ENCODE measurements at places on chromosomes 12 and 14. TPM values are rescaled to one million over a fixed set of nuclear protein-coding genes. Genes with fewer than 3 reads are reported as not detected.

GABARAPL1 gene
- 6.3 TPM for total RNA-seq

GDF3 gene
- not detected for total RNA-seq

VRTN gene
- not detected for total RNA-seq

ZBTB42 gene
- total RNA-seq = 5.8 TPM

PTHLH gene
- not detected for total RNA-seq

DNA sequence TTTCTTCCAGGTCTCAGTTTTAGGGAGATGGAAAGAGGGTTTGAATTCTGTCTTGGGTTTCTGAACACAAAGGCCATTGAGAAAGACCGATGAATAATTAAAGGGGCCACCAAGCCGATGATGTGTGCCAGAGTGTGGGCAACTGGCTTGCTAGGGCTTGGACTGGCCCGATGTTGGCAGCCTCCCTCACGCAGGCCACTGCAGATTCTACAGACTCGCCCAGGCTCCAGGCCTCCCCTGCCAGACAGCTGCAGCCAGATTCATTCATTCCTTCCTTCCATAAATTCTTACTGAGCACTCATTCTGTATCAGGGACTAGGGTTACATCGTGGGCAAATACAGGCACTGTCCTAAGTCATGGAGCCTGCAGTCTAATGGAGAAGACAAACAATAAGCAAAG lies 34.9 kb downstream of the ACTN1 start:
- H3K27me3 ChIP-seq = no peaks in the 10 kb centered on the region
- no peaks in the 10 kb centered on the region for H3K36me3 ChIP-seq
- DNase-seq = no peak
- H3K27ac ChIP-seq = no peak overlapping the region
- peaks cover 28% of the 10 kb centered on the region for H3K4me1 ChIP-seq
- no peak overlapping the region for H3K4me3 ChIP-seq

DNA sequence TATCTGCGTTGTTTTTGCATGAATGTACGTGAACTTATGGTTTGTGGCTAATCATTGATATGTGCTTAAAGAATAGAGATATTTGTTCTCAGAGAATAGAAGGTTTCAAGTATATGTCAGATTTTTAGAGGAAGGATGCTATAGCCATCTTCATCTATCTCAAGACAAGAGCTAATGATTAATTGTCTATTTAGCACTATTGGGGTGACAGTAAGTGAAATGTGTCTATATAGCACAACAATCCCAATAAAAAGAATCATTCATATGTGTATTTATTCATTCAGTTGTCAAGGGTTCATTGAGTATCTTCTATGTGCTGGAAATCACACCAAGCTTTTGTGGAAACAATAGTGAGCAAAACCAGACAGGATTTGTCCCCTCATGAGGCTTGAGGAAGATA lies 299.5 kb upstream of the NPAS3 start:
- peaks cover 2% of the 10 kb centered on the region for H3K27me3 ChIP-seq
- H3K36me3 ChIP-seq = no peaks in the 10 kb centered on the region
- H3K27ac ChIP-seq = no peak overlapping the region
- no peaks in the 10 kb centered on the region for H3K4me1 ChIP-seq
- no peak for DNase-seq

DNA sequence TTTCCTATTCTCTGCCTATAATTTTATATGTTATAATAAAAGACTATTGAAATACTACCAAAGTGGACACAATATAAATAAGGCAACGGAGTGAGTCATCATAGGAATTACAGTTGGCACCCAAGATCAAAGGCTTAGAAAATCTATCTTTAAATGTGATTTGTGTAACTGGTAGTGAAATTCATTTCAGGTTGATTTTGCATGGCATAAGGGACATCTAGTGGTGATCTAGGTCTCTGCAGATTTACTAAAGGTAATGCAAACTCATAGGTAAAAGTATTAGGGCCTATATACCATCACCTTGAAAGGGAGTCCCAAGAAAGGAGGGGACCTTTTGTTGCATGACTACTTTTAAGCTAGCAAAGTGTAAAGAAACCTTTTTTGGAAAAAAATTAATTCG lies 527.2 kb downstream of the NRXN3 start:
- H3K4me3 ChIP-seq = no peak overlapping the region
- H3K27ac ChIP-seq = no peak overlapping the region
- H3K27me3 ChIP-seq = no peaks in the 10 kb centered on the region
- H3K36me3 ChIP-seq = no peaks in the 10 kb centered on the region
- no peaks in the 10 kb centered on the region for H3K4me1 ChIP-seq

- DNase-seq = no peak
- H3K4me1 ChIP-seq = no peaks in the 10 kb centered on the region
- no peak overlapping the region for H3K4me3 ChIP-seq
- no peaks in the 10 kb centered on the region for H3K36me3 ChIP-seq
- no peaks in the 10 kb centered on the region for H3K27me3 ChIP-seq
- no peak overlapping the region for H3K27ac ChIP-seq
Measured at GRCh38 chr14:26995301-26995700, 397.5 kb upstream of the NOVA1 start.

GRCh38 chr12:67367843-67368242 lies 98.7 kb downstream of the CAND1 start:
- H3K36me3 ChIP-seq = peaks cover 4% of the 10 kb centered on the region
- no peaks in the 10 kb centered on the region for H3K27me3 ChIP-seq
- DNase-seq = no peak
- H3K4me3 ChIP-seq = no peak overlapping the region

DNA sequence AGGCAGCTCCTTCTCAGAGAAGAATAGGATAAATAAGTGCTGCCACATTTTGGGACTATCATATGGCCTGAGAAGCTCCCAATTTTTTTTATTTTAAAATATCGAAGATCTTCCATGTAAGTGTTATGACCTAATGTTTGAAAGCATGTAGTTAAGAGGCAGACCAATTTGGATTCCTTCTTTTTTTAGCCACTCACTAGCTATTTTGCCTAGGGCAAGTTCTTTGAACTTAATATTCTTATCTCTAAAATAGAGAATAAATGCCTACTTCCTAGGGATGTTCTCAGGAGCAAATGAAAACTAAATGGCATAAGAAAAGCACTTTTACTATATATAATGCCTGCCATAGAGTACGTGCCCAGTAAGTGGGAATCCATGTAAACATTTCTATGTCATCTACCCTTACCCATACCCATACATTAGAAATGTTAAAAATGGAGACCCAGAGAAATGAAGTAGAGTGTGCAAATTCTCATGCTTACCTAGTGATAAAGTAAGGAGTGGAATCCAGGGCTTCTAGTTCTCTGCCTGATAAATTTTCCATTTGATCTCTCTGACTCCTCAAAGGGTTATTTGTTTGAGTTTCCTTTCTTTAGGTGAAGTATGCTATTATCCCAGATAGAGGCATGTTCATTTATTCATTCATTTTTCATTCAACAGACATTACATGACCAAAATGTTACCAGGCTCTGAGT lies 148.3 kb downstream of the TGFB3 start:
- H3K4me3 ChIP-seq = no peak overlapping the region
- H3K4me1 ChIP-seq = peaks cover 29% of the 10 kb centered on the region
- DNase-seq = no peak
- peaks cover 18% of the 10 kb centered on the region for H3K36me3 ChIP-seq
- H3K27ac ChIP-seq = no peak overlapping the region
- H3K27me3 ChIP-seq = no peaks in the 10 kb centered on the region

DNA sequence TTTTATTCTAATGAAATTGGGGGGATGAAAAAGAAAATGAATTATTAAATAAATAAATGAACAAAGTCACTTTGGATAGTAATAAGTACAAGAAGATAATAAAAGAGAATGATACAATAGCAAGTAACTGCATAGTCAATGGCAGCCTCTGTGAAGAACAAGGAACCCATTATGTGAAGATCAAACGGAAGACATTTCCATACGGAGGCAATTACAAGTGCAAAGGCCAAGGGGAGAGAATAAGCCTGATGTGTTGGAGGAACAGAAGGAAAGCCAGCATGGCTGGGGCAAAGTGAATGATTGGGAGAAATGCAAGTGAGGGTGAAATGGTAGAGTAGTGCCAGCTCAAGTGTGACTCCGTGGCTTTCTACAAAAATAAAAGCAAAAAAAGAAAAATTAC lies 43.9 kb upstream of the CHPT1 start:
- no peak overlapping the region for H3K27ac ChIP-seq
- DNase-seq = no peak
- H3K27me3 ChIP-seq = peaks cover 35% of the 10 kb centered on the region
- H3K4me3 ChIP-seq = no peak overlapping the region
- H3K36me3 ChIP-seq = no peaks in the 10 kb centered on the region
- H3K4me1 ChIP-seq = no peaks in the 10 kb centered on the region

- H3K4me1 ChIP-seq = peaks cover 20% of the 10 kb centered on the region
- no peaks in the 10 kb centered on the region for H3K36me3 ChIP-seq
- no peak overlapping the region for H3K4me3 ChIP-seq
- DNase-seq = no peak
- peaks cover 48% of the 10 kb centered on the region for H3K27me3 ChIP-seq
Measured at GRCh38 chr14:33794791-33795305, 156.0 kb downstream of the EGLN3 start.

DNA sequence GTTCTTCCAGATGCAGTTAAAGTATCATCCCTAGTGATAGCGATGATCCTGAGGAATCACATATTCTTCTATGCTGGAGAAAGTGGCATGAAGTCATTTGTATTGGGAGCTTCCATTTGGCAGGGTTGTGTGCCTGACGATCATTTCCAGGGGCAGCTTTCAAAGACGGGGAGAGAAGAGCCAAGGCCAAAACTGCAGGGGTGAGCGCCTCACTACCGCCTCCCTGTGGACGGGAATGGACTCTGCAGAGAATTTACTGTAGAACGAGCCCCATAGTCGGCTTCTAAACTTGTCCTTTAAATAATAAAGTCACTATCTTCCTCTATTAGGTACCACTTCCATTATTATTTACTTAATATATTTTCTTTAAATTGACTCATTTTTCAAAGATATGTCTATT lies 555.9 kb upstream of the TMEM132C start:
- DNase-seq = no peak
- no peaks in the 10 kb centered on the region for H3K27me3 ChIP-seq
- no peaks in the 10 kb centered on the region for H3K4me1 ChIP-seq
- no peak overlapping the region for H3K27ac ChIP-seq

GRCh38 chr14:90803249-90803648 lies 13.0 kb downstream of the TTC7B start:
- H3K36me3 ChIP-seq = no peaks in the 10 kb centered on the region
- H3K27ac ChIP-seq = no peak overlapping the region
- H3K27me3 ChIP-seq = no peaks in the 10 kb centered on the region
- H3K4me3 ChIP-seq = no peak overlapping the region

- H3K4me3 ChIP-seq = no peak overlapping the region
- H3K27me3 ChIP-seq = peaks cover 9% of the 10 kb centered on the region
- H3K4me1 ChIP-seq = no peaks in the 10 kb centered on the region
- no peak overlapping the region for H3K27ac ChIP-seq
- no peak for DNase-seq
Measured at GRCh38 chr14:34398024-34398423, 64.0 kb downstream of the SPTSSA start.
